ENCODE measurements at places on chromosomes 12 and 14. TPM values are rescaled to one million over a fixed set of nuclear protein-coding genes. Genes with fewer than 3 reads are reported as not detected.

DHH gene
- total RNA-seq: 9.0 TPM

LMNTD1 gene
- not detected for total RNA-seq

GRCh38 chr12:77324763-77325468, 259.5 kb upstream of the E2F7 start:
- DNase-seq: peak; percentile 87

GRCh38 chr12:6828781-6829535, 751 bp downstream of the P3H3 start:
- DNase-seq: peak; percentile 77

- no peak for DNase-seq
These were observed 222.9 kb upstream of the SLC16A7 start for GRCh38 chr12:59372956-59373355.

GRCh38 chr12:97559267-97559666, 96.7 kb downstream of the RMST start:
- DNase-seq: no peak

AKAP5 gene
- total RNA-seq: 0.51 TPM

GRCh38 chr14:94317259-94317658, 5.9 kb downstream of the SERPINA6 start:
- peak; percentile 31 for DNase-seq

GRCh38 chr14:23430723-23431085, 4.8 kb downstream of the MYH7 start:
- peak; percentile 75 for DNase-seq

B4GALNT3 gene
- 14.0 TPM for total RNA-seq

DNA sequence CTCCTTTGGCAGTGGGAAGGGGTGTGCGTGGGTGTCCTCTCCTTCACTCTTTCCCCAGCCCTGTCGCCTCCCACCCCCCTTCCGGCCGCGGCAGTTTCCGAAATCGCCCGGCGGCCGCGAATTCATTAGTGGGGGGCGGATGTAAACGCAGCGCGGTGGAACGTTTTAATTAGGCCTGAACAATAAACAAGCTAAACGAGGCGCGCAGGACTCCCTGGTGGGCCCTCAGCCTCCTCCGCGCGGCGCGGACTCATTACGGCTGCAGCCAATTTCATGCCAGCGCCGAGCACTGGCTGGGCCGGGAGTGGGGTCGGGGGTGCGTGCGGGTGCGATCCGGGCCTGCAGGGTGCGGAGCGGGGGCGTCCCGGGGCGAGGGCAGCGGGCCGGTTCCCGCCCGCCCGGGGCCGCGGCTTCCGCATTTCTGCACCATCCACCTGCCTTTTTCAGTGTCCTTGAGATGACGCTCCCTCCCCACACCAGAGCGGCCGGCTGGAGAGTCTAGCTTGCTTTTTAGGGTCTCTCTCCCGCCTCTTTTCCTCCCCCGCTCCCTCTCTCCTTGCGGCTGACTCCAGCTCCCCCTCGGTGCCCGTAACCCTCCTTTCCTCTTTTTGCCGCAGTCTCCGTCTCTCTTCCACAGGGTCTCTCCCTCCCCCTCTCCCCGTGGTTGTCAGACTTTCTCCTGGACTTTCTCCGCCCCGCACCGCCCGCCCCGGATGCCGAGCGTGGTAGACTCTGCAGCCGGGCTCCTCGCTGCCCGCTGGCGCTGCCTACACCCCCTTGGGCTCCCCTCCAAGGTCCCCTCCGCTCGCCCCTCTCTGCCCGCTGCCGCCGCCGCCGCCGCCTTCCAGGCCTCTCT, at the start of gene CISTR:
CISTR (minus strand) TSS at position 644 of the 856 bp plus-strand sequence.
- DNase-seq: peak; percentile 29

GRCh38 chr12:92229381-92229780, 83.7 kb upstream of the BTG1 start:
- peak; percentile 44 for DNase-seq

DNA sequence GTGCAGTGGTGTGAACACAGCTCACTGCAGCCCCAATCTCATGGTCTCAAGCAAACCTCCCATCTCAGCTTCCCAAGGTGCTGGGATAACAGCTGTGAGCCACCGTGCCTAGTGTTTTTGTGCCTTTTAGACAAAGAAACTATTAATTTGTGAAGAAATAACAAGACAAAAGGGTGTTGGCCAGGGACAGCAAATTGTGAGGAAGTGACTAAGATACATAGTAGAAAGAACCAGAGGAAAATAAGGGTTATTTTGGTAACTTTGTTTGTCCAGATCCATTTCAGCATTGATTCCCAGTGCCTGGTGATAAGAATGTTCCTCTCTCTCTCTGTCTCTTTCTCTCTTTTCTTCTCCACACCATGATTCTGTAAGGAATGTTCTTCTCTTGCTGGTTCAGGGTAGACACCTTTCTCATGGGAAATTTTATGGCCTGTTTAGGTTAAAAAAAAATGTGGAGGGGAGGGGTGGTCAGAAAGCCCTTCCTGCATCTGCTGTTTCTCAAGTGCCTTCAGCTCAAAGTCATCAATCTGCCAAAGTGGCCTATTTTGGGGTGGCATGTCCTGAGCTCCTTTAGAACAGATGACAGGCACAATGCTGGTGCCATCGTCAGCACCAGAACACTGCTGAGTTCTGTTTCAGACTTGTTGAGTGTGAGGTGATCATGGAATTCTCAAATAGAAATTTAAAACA, 184.4 kb upstream of the EEA1 start:
- peak; percentile 50 for DNase-seq

GRCh38 chr12:64675795-64676194, 65.5 kb downstream of the RASSF3 start:
- DNase-seq: no peak

GRCh38 chr14:23137813-23138535, 18.9 kb upstream of the CEBPE start:
- DNase-seq: no peak

DNA sequence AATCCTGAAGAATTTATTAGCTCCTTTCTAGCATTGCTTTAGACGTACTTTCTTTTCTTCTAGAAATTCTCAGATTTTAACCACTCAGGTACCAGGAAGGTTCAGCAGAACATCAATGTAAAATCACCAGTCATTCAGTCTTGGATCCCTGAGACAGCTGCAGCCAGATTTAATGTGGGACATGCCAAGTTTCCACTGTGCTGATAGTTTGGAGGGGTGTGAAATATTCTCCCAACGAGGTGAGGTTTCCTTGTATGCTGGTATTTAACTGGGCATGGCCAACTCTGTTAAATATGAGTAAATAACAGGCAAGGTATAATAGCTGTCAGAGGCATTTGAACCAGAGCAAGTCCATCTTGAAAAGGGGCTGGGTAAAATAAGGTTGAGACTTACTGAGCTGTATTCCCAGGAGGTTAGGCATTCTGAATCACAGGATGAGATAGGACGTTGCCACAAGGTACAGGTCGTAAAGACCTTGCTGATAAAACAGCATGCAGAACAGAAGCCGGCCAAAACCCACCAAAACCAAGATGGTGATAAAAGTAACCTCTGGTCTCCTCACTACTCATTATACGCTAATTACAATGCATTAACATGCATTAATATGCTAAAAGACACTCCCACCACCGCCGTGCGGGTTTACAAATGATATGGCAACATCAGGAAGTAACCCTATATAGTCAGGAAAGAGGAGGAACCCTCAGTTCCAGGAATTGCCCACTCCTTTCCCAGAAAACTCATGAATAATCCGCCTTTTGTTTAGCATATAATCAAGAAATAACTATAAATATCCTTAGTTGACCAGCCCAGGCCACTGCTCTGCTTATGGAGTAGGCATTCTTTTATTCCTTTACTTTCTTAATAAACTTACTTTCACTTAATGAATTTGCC, 75.2 kb upstream of the RASSF8 start:
- DNase-seq: no peak

ACTR6 gene
- total RNA-seq: 12.5 TPM

NTN4 gene
- total RNA-seq: 47.9 TPM

KRT72 gene
- 0.21 TPM for total RNA-seq

- peak; percentile 76 for DNase-seq
These were observed 25.7 kb downstream of the KLRK1 start for GRCh38 chr12:10363914-10364814.

WSCD2 gene
- total RNA-seq: 5.5 TPM

GRCh38 chr14:83559721-83560120, 1970.2 kb upstream of the FLRT2 start:
- no peak for DNase-seq

P2RX7 gene
- 2.3 TPM for total RNA-seq

GRCh38 chr12:131049002-131049401, 95.3 kb downstream of the ADGRD1 start:
- no peak for DNase-seq

MAP1LC3B2 gene
- total RNA-seq: not detected

GRCh38 chr14:102351023-102351422, 11.7 kb downstream of the CINP start:
- DNase-seq: no peak

DNA sequence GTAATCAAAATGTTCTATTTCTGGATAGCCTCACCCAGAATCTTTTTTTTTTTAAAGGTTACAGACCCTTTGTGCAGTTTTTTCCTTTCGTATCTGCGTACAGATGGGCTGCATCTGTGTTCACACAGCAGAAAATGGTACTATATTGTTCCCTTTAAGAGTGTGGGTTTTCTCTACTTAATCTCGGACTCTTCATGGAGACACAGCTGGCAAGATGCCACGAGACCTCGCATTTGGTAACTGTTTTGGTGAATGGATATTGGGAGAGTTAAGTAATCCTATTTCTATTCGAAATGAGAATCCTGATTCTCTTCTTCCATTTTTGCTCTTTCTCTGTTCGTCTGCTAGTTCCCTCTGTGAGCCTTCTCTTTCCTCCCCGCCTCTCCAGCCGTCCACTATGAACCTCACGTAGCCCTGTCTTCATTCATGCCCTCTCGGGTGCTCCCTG, 85.7 kb downstream of the SAMD4A start:
- DNase-seq: peak; percentile 79

Data from tongue (tissue), 3 donors.